ENCODE measurements at places on chromosomes 7 and 10.

- no peak for DNase-seq
Measured at GRCh38 chr10:3347413-3348182, 175.0 kb upstream of the PITRM1 start.

DNA sequence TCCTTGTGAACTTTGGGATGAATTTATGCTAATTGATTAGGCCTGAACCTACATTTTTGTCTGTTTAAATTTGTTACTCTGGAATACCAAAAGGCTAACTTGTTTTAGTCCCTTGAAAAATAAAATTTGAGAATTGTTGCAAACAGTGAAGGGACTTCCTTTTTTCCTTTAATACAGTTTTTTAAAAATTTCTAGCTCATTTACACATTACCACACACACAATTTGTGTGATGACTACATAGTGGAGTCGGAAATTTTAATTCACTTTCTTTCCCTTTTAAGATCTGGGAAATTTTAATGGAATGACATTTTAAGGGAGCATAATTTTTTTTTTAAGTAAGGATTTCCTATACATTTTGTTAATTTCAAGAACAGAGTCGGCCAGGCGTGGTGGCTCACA is 8.6 kb upstream of the TMEM236 start:
- DNase-seq: no peak

DNA sequence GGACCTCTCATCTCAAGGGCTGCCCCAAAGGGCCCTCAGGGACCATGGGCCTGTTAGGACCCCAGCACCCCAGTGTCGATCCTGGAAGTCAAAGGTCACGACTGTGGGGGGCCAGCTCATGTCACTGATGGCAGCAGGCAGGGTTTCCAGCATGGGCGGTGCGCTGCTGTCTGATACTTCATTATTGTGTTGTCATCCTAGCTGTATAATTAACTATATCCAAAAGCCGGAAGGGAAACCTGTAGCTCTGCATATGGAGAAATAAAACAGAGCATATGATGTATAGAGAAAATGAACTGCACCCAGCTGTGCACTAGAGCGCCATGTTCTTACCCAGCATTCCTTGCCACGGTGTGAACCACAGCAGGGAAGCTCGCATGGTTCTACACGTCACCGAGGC is 196.3 kb downstream of the EBF3 start:
- no peak for DNase-seq

DNA sequence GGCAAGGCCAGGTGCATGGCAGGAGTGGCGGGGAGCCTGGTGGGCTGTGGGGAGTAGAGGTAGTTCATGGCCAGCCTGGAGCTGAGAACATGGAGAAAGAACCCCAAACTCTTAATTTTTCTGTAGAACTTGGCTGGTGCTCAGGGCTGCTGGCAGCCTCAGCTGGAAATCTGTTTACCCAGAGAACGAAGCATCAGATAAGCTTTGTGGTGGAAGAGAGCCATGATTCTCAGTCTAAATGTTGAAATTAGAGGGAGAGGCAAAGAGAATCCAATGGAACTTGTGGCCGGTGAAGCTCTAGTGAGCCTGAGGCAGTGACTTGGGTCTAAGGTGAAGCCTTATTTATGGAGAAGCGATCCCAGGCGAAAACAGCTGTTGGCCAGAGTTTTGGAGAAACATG is 126.4 kb downstream of the CCDC3 start:
- no peak for DNase-seq

- DNase-seq: no peak
Measured at GRCh38 chr7:93092757-93093370, 24.9 kb downstream of the SAMD9 start.

DNA sequence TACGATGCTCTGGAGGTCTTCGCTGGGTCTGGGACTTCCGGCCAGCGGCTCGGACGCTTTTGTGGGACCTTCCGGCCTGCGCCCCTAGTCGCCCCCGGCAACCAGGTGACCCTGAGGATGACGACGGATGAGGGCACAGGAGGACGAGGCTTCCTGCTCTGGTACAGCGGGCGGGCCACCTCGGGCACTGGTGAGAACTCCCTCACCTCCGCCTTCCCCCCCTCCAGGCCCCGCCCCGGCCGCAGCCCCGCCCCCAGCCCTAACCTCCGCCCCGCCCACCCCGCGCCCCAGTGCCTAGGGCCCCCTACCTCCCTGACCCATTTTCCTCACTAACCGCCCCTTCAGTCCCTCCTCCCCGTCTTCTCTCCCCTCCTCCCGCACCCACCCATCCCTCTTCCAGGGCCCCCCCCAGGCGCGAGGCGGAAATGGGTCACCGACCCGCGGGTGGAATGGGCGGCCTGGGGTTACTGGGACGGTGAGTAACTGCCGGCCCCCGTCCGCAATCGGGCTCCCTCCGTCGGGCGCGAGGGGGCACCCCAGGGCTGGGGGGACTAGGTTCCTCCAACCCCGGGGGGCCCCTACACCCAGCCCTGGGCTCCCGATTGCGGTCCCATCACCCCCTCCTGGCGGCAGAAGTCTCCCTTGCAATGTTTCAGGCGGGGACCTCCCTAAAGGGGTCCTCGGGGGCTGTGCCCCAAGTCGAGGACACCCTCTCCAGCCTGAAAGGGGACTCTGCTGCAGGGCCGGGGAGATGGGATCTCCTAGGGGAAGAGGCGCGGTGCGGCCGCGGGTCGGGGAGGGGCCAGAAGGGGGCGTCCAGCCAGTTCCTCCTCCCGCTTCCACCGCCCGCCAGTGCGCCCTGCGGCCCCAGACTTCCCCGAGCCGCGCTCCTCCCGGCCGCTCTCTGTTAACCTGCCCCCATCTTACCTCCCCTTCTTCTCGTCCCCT is 2.1 kb downstream of the PCOLCE start:
- DNase-seq: peak; percentile 91

DNA sequence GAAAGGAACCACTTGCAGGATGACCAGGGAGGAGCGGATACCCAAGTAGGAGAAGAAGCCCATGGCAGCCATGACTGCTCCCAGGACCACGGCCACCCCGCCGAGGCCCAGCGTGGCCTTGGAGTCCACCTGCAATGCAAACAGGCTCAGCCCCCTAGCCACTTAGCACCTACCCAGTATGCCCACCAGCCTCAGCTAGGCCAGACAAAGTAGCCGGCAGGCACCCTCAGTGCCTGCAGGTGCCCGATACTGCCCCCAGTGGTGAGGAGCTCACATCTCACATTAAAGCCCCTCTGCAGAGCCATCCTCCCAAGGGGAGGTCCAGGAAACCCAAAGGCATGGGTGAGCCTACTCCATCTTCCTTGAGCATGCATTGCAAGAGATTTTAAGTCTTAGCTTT is 6.6 kb downstream of the NPC1L1 start:
- peak; percentile 86 for DNase-seq

- no peak for DNase-seq
Measured at GRCh38 chr7:36303202-36304098, 86.2 kb upstream of the ANLN start.
